ENCODE measurements at places on chromosomes 2 and 18. TPM values are rescaled to one million over a fixed set of nuclear protein-coding genes. Genes with fewer than 3 reads are reported as not detected.

- DNase-seq = no peak
Measured at GRCh38 chr2:10634495-10634894, 55.3 kb downstream of the NOL10 start.

Gene FRZB
- total RNA-seq = 5.3 TPM

GRCh38 chr2:120541553-120541932 is 194.1 kb upstream of the GLI2 start:
- no peak for DNase-seq

DNA sequence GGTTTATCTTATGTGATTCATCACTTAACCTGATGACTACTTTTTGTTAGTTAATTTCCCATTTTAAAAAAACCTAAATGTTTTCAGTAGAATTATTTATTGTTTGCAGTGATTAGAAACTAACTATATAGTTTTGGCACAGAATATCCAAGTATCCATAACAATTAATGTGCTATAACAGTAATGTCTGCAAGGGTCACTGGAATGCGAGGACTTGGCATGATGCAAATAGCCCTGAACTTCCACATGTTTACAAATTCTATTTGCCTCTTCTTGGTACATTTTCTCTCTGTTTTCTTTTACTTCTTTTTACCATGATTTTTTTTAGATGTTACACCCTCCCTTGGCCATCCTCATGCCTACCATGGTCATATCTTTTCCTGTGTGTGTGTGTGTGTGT is 49.3 kb upstream of the GALNT3 start:
- no peak for DNase-seq

Gene CDK15
- total RNA-seq = 1.0 TPM

Gene MGAT4A
- total RNA-seq = 41.6 TPM

Gene ALPI
- total RNA-seq = not detected

Data from left cardiac atrium (tissue), 4 donors.